ENCODE measurements at places on chromosomes 11 and 22. TPM values are rescaled to one million over a fixed set of nuclear protein-coding genes. Genes with fewer than 3 reads are reported as not detected.

Gene FAM227A
- 0.89 TPM for total RNA-seq

Gene MEI1
- total RNA-seq: 48.1 TPM

Gene GVQW3
- 3.5 TPM for total RNA-seq

Gene MMP7
- total RNA-seq: not detected

GRCh38 chr11:132685174-132685611, 847.1 kb downstream of the OPCML start:
- H3K27ac ChIP-seq: no peak overlapping the region
- peaks cover 13% of the 10 kb centered on the region for H3K27me3 ChIP-seq
- no peaks in the 10 kb centered on the region for H3K36me3 ChIP-seq
- H3K4me1 ChIP-seq: peaks cover 16% of the 10 kb centered on the region
- DNase-seq: peak; percentile 40

- no peaks in the 10 kb centered on the region for H3K27me3 ChIP-seq
- peaks cover 14% of the 10 kb centered on the region for H3K36me3 ChIP-seq
- no peak for DNase-seq
- H3K4me1 ChIP-seq: no peaks in the 10 kb centered on the region
- H3K4me3 ChIP-seq: no peak overlapping the region
- H3K27ac ChIP-seq: no peak overlapping the region
These were observed 47.9 kb downstream of the KCNQ1OT1 start for GRCh38 chr11:2651826-2652271.

DNA sequence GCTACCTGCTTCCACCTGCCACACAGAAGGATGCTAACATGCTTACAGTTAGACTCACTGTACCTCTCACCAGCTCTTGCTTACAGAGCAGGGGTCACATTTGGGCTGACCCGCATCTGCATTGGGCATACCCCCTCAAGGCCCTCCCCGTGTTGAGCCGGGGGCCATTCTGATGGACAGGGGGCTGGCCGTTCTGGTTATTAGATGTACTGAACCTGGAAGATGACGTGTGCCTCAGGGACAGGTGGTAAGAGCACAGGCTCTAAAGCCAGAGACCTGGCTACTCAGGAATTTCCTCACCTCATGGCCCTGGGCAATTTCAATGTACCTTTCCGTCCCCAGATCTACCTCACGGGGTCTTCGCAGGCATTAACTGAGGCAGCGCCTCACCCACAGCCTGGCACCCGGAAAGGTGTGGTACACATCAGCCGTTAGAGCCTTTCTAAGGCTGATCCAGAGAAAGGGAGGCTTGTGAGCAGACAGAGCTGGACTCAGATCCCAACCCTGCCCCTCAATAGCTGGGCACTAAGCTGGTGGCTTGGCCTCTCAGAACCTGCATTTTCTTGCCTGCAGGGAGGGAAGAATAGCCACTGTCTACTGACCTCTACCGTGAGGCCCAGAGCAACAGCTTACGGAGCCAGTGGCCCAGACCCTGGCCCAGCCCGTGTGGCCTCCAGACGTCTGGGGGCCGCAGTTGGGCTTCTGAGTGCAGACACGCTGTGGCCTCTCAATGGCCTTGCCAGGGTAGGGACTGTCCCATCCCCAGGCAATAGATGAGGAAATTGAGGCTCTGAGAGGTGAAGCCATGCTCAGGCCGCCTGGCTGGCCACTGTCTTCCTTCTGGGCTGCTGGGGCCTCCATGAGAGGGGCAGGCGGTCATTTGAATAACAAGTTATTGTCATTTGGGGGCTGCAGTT, 100.6 kb downstream of the MORC2 start:
- no peak for DNase-seq
- H3K27me3 ChIP-seq: no peaks in the 10 kb centered on the region
- H3K4me1 ChIP-seq: peaks cover 6% of the 10 kb centered on the region
- no peaks in the 10 kb centered on the region for H3K36me3 ChIP-seq
- H3K4me3 ChIP-seq: no peak overlapping the region

GRCh38 chr22:25572708-25573171, 8.3 kb downstream of the GRK3 start:
- H3K27me3 ChIP-seq: no peaks in the 10 kb centered on the region
- peaks cover 36% of the 10 kb centered on the region for H3K36me3 ChIP-seq
- peak overlapping the region; percentile 9 for H3K27ac ChIP-seq
- peaks cover 38% of the 10 kb centered on the region for H3K4me1 ChIP-seq

DNA sequence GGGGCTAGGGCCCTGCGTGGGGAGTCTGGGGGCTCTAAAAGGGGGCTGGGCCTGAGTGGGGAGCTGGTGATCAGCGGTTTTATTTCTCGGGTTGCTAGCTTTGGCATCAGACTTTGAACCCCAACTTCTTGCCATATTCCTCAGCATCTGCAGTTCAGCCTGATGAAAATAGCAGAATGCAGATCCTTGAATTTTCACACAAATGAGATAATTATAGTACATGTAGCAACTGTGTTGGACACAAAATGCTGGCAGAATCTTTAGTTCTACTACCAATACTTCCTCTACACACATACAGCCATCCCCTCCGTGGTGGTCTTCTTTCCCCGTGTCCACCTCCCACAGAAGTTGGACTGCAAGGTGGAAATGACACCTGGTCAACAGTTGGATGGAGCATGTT, 1.5 kb downstream of the ZC3H7B start:
- DNase-seq: no peak
- H3K4me1 ChIP-seq: peaks cover 40% of the 10 kb centered on the region
- H3K4me3 ChIP-seq: peak overlapping the region; percentile 79
- peak overlapping the region; percentile 50 for H3K27ac ChIP-seq
- peaks cover 15% of the 10 kb centered on the region for H3K36me3 ChIP-seq

- H3K4me3 ChIP-seq: peak overlapping the region; percentile 92
- H3K27ac ChIP-seq: peak overlapping the region; percentile 82
- peaks cover 49% of the 10 kb centered on the region for H3K4me1 ChIP-seq
- H3K27me3 ChIP-seq: no peaks in the 10 kb centered on the region
- peaks cover 38% of the 10 kb centered on the region for H3K36me3 ChIP-seq
These were observed 753 bp downstream of the STX3 start for GRCh38 chr11:59755701-59756557.

GRCh38 chr11:112334381-112334780, 73.7 kb upstream of the PLET1 start:
- H3K27ac ChIP-seq: no peak overlapping the region
- H3K36me3 ChIP-seq: no peaks in the 10 kb centered on the region
- H3K4me3 ChIP-seq: no peak overlapping the region
- H3K4me1 ChIP-seq: no peaks in the 10 kb centered on the region
- H3K27me3 ChIP-seq: no peaks in the 10 kb centered on the region

DNA sequence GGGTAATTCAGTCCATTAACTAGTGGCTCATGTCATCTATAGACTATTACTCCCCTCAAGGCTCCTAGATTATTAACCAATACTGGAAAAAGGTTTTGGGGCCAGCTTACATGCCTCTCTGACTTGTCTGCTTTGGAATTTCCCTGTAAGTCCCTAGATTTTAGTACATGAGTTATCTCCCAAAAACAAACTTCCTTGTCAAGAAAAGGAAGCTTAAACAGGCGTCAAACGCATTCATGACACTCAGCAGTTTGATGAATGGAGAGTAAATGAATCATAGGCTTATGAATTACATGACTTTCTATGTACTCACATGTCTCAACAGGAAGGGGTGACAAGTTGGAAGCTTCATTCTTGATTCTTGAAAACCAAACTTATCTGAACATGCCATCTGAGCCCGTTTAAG, 70.8 kb downstream of the BLID start:
- no peak overlapping the region for H3K4me3 ChIP-seq
- no peaks in the 10 kb centered on the region for H3K4me1 ChIP-seq
- no peak overlapping the region for H3K27ac ChIP-seq
- H3K27me3 ChIP-seq: no peaks in the 10 kb centered on the region
- no peak for DNase-seq
- no peaks in the 10 kb centered on the region for H3K36me3 ChIP-seq

All from activated CD8-positive, alpha-beta T cell treated with anti-CD3 and anti-CD28 coated beads, Interleukin-2, amount 10 ng/mL, durations not matched to agents 7 days and 5 days (primary cell).